ENCODE measurements at places on chromosomes 4 and X.

DNA sequence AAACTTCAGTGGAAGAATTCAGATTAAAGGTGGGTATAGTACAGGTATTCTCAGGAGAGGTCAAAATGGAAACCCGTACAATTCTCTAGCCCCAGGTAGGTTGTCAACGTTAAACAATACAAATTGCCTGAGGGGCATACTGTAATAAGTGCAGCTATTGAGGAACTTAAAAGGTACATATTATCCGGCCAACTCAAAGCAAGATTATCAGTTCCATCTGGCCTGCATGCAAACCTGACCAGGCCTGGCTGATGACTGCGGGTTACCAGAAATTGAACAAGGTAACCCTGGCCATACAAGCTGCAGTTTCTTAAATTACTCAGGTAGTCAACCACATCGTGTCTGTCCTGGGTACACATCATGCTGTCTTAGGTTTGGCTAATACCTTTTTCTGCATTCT lies 12.3 kb upstream of the ZNF630 start:
- DNase-seq, result no peak

GRCh38 chrX:3943965-3944364 lies 230.5 kb upstream of the PRKX start:
- no peak for DNase-seq

DNA sequence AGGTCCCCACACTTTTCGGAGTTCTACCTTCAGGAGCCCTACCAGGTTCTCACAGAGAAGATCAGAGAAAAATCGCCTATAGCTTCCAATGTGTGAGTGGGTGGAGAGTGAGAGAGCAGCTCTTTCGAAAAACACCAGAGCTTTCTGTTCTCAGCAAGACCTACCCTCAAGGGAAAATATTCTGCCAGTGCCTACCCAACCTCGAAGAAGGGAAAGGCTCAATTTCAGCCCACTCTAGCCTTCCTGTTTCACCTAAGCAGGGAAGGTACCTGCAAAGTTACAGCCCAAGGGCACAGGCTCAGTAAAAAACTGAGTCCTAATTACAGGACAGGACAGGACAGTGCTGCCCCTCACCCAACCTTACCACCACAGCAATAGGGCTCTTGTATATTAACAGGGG lies 104.0 kb upstream of the WDR17 start:
- DNase-seq, result no peak

DNA sequence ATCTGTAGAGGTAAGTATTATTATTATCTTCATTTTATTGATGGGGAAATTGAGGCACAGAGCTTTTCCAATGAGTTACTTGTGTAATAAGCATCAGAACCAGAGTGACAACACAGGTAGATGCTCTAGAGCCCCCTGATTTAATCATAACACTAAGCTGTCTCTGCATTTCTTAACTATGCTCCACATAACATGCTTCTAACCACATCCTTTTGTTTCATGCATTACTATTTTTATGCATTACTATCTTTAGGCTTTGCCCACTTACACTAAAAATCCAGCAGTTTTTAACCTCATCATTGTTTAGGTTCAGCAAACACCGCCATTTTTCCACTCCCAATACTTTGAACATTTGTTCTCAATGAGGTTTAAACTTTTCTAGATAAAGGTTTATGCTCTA lies 1900.8 kb upstream of the PCDH10 start:
- no peak for DNase-seq

All from midbrain (tissue), 1 donor.